ENCODE measurements at places on chromosomes 3 and 15. TPM values are rescaled to one million over a fixed set of nuclear protein-coding genes. Genes with fewer than 3 reads are reported as not detected.

- H3K4me1 ChIP-seq: peaks cover 20% of the 10 kb centered on the region
- no peaks in the 10 kb centered on the region for H3K27me3 ChIP-seq
- H3K27ac ChIP-seq: peak overlapping the region; percentile 29
- no peak overlapping the region for H3K4me3 ChIP-seq
Observed at GRCh38 chr3:42061713-42062380, 29.3 kb upstream of the TRAK1 start.

DNA sequence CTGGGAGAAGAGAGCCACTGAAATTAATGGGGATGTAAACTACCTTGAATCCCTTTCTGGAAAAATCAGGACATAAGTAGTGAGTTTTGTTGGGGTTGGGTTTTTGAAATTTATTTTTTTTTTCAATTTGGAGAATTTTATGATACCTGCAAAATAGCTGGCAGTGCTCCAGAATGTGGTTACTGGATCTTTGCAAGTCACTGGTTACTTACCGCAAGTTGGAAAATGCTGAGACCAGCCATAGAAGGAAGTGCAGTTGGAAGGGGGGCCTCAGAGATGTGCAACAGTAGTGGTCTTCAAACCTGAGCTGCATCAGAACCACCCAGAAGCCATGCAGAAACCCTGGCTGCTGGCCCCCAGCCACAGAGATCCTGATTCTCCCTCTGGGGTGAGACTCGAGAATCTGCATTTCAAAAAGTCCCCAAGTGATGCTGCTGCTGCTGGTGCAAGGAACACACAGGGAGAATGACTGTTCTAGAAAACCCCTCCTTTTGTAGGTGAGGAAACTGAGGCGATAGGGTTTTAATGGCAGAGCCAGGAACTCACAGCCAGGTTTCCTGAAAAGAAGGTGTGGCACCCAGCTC lies 39.7 kb downstream of the SEMA5B start:
- no peak overlapping the region for H3K27ac ChIP-seq
- 0 out of 2 replicates have a peak, but pooled peaks cover 5% of the 10 kb centered on the region for H3K4me1 ChIP-seq
- no peak overlapping the region for H3K4me3 ChIP-seq

GRCh38 chr15:58448906-58449305 lies 17.1 kb downstream of the LIPC start:
- 0 out of 2 replicates have a peak, but pooled peaks cover 8% of the 10 kb centered on the region for H3K4me1 ChIP-seq
- H3K4me3 ChIP-seq: no peak overlapping the region
- DNase-seq: no peak
- H3K36me3 ChIP-seq: no peaks in the 10 kb centered on the region

The RBSN gene
- total RNA-seq: 20.6 TPM

The SAMD7 gene
- total RNA-seq: not detected

The CORO2B gene
- 0.53 TPM for total RNA-seq

The P2RY1 gene
- total RNA-seq: 0.88 TPM

Measured in PC-9 (cell line).